ENCODE measurements at places on chromosomes 4 and X.

DNA sequence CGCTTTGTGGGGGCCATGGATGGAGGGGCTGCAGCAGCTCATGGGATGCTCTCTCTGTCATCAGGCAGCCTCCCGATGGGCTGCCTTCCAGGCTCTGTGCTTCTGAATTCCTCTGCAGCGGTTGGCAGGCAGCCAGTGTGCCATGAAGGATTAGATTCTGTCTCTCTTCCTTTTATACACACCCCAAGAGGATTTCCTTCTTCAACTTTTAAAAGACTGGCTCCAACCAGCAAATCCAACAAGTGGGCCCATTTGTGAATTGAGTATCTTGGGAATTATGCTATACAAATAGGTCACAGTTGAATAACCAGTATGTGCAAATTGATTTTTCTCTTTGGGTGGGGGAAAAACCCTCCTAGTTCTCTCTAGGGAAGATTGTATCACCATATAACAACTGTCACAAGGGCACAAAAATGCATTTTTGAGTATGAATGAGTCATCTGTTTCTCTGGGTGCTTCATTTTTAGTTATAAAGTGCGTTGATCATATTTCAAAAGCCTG, 96.8 kb upstream of the FAT1 start:
- DNase-seq: no peak

DNA sequence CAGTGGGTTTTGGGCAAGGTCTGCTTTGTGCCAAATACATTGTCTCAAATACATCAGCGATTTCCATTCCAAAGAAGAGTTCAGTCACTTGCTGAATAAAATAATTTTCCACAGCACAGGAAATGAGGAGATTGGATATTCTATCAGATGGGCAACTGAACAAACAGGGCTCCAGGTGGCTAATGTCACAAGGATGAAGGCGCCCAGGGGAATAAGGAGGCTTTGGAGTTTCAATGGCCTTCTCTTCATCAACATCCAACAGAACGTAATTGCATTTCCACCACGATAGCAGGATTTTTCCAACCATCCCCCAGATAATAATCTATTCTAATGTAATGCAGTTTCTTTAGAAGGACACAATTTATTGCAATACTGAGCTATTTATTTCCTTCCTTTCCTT, 104.7 kb upstream of the KLHL13 start:
- no peak for DNase-seq

DNA sequence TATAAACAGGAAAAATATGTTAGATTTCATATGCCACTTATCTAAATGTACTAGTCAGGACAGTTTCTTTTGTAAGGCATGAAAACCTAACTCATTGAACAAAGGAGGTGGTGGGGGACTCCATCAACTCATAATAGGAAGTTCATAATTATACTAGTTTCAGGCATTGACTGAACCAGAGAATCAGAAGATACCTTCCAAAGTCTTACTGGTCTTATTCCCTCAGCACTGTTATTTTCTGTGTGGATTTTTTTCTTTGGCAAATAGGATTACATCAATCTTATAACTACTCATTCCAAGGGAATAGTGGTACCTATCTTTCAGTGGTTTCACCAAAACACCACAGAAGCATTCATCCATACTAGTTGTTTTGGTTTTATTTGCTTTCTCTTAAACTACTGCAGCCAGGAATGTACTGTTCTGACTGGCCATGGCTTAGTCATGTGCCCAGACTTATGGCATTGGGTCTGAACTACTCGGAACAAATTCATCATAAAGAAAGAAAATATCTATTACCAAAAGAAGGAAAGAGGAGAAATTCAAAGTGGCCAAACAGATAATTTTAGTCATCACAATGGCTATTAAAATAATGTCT, 273.9 kb downstream of the ARAP2 start:
- no peak for DNase-seq

- no peak for DNase-seq
Observed at GRCh38 chrX:130556951-130557350, 155.2 kb downstream of the RBMX2 start.

- DNase-seq: no peak
Observed at GRCh38 chr4:53608242-53608641, 17.0 kb upstream of the LNX1 start.

- no peak for DNase-seq
Observed at GRCh38 chrX:13284570-13284969, 35.3 kb downstream of the ATXN3L start.

- no peak for DNase-seq
Observed at GRCh38 chr4:76733068-76733771, 164.7 kb downstream of the SOWAHB start.

GRCh38 chr4:95086551-95086950, 328.8 kb downstream of the BMPR1B start:
- no peak for DNase-seq

GRCh38 chrX:151920101-151920500, 7.4 kb downstream of the MAGEA4 start:
- no peak for DNase-seq

DNA sequence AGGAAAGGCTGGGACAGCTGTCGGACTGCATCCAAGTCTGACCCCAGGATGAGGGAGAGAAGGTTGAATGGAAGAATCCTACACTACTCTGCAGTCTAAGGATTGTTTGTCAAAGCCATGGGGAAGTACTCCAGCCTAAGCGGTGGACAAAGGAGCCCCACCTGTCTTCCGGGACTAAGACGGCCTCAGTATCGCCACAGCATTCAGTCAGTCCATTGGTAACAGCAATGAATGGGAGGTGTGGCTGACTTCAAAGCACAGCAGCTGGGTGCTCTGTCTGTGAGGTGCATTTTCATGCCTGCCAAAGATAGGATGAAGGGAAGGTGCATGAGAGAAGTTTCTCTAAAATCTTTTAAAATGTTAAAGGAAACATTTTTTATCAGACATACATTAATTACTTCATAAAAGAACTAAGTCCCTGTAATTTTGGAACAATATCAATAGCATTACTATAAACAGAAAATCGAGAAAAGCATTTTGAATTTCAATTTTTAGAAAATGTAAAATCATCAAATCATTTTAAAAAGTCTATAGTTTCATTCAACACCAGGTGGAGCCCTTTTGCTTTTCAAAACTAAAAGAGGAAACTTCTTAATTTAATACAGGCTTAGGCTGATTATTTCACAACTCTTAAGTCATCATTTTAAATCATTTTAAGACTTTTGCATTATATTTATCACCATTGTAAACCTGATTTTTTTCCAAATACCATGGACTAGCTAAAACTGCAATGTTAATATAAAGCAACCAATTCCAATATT, 27.6 kb upstream of the INTU start:
- no peak for DNase-seq

GRCh38 chr4:83197555-83198235, 83.2 kb upstream of the PLAC8 start:
- no peak for DNase-seq

GRCh38 chr4:152374153-152374552, 161.7 kb downstream of the FBXW7 start:
- no peak for DNase-seq

DNA sequence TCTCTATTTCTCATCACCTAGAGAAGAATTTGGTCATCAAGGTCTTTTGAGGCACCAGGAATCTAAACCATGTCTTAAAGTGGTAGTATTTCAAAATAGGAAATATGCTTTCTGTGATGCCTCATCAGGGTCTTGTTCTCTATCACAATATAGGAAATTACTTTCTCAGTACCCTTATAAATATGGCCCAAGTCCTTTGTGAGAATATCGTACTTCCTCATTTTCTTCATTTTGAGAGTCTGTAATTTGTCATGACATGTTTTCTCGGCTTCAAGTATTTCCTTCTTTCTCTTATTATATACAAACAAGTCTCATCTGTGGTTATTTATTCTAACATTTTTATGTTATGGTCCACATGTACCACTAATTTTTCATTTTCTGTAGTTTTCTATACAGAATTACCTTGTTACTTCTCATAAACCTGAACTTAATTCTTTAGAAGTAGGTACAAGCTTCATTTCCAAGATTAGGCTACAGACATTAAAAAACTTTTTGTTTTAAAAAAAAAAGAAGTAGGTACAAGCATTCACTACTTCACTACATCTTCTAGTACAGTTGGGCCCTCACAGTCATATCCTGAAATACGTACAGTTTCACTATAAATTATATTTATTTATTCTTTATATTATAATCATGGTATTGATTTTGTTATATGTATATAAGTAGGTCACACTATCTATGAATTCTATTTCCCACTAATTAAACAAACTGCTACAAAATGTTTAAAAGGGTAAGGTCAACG, 54.4 kb downstream of the KLHL13 start:
- no peak for DNase-seq

DNA sequence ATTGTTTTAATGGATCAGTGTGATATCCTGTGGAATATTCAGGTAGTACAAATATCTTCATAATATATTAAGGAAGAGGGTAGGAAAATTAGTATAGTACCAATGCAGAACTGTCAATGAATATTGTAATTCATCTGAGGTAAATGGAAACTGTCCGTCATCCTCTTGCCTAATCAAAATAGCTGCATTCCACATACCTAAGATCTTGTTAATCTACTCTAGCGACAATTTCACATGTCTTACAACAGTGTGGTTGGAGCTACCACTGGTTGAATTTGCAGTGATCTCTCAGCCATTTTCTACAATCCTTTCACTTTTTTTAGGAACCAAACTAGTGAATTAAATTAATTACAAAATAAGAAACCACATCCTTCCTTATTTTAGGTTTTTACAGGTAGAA, 117.5 kb downstream of the PCDH18 start:
- DNase-seq: no peak

DNA sequence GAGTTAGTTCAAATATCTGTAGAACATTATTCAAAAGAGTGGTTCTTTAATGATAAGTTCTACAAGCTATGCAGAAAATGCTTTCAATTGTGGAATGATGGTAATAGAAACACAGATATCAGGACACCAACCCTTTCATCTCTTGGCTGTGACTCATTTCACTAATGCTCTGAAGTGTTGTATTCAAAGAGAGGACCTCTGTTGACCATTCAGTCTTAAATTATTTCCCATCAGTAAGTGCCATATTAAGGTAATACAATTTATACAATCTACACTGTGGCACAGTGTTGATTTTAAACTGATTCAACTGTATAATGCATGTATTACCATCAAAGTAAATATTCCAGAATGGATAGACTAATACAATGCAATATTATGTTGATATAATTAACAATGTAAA, 289.0 kb upstream of the ADGRL3 start:
- DNase-seq: no peak
